ENCODE measurements at places on chromosomes 5 and 9.

- DNase-seq = no peak
Measured at GRCh38 chr9:22138956-22139660, 130.0 kb upstream of the CDKN2B start.

DNA sequence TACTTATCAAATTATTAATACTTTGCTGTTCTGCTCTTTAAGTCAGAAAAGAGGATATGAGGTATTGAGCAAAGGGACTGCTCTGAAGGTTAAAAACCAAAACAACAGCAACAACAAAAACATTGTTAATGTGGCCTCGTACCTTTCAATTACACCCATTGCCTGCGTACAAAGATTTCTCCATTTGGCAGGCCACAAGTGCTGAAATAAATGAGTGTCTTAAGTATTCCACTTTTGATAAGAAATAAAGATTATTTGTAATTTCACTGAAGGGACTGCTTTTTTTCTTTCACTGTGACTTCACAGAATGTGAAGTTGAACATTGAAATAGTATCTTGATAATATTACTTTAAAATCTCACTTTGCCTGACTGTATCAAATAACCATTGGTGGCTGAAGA lies 163.2 kb upstream of the MRPS30 start:
- no peak for DNase-seq

GRCh38 chr5:151592855-151593408 lies 1.8 kb upstream of the FAT2 start:
- no peak for DNase-seq

DNA sequence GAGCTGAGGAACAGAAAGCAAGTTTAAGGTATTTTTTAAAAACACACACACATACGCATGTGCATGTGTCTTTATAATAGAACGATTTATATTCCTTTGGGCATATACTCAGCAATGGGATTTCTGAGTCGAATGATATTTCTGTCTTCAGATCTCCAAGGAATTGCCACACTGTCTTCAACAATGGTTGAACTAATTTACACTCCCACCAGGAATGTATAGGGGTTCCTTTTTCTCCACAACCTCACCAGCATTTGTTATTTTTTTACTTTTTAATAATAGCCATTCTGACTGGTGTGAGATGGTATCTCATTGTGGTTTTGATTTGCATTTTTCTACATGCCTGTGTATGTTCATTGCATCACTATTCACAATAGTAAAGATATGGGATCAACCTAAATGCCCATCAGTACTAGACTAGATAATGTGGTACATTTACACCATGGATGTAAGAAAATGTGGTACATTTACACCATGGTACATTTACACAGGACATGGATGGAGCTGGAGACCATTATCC lies 60.3 kb upstream of the MAP3K1 start:
- DNase-seq = no peak

DNA sequence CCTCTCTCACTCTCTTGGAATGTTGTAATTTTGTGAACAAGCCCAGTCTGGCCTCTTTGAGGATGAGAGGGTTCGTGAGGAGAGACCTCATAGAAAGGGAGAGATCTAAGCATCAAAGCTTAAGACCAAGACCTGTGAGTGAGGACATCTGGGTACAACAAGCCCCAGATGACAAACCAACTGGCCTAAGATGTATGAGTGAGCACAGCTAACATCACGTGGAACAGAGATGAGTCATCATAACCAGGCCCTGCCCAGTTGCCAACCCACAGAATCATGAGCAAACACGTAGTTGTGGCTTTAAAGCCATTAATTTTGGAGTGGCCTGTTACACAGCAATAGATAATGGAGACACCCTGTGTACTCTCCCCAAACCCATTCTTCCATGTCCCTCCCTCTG lies 439.1 kb upstream of the KIF2A start:
- no peak for DNase-seq

DNA sequence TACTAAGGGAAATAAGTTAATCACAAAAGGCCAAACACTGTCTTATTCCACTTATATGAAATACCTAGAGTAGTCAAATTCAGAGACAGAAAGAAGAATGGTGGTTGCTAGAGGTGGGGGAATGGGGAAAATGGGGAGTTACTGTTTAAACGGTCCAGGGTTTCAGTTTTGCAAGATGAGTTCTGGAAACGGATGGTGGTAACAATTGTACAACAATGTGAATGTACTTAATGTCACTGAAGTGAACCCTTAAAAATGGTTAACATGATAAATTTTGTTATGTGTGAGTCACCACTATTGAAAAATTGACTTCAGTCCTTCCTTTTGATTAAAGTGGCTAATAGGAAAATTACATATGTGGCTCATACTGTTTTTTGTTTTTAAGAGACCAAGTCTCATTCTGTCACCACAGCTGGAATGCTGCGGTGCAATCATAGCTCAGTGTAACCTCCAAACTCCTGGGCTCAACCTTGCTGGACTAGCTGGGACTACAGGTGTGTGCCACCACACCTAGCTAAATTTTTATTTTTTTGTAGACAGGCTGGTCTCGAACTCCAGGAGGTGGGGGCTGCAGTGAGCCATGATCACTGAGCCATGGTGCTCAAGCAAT lies 8.7 kb downstream of the UBQLN1 start:
- DNase-seq = no peak

GRCh38 chr5:73119451-73120157 lies 771 bp upstream of the TMEM171 start:
- DNase-seq = no peak

DNA sequence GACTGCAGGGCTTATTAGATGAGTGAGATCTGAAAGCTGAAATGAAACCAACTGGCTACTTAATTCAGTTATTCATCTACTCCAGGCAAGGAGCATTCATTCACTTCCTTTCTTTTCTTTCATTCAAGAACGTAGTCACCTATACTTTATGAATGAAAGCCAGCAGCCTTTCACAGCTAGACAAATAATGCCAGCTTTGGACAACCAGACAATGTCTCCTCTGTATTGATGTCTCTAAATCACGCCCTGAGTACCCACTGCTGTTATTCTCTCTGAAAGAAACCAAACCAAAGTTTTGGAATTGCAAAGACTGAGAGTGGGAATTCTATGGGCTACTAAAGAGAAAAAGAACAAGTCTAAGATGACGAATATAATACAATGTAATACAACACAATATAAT lies 121.2 kb upstream of the PTPN3 start:
- no peak for DNase-seq

GRCh38 chr5:126139086-126139485 lies 284.1 kb upstream of the GRAMD2B start:
- no peak for DNase-seq

DNA sequence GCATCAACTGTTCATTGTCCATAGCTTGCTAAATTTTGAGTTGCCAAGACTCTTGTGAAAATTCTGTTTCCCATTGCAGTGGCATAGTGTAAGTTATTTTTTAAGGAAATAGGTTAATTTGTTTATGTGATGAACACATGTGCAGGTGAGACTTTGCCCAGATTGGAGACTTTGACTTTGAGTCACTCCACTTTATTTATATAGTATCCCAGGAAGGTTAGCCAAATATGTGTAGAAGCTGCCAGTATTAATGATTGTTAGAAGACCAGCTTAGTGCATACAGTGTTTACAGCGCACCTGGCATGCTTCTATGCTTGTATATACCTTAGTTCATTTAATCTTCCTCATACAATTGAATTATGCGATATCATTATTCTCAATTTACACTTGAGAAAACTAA lies 51.0 kb downstream of the MTAP start:
- DNase-seq = no peak

DNA sequence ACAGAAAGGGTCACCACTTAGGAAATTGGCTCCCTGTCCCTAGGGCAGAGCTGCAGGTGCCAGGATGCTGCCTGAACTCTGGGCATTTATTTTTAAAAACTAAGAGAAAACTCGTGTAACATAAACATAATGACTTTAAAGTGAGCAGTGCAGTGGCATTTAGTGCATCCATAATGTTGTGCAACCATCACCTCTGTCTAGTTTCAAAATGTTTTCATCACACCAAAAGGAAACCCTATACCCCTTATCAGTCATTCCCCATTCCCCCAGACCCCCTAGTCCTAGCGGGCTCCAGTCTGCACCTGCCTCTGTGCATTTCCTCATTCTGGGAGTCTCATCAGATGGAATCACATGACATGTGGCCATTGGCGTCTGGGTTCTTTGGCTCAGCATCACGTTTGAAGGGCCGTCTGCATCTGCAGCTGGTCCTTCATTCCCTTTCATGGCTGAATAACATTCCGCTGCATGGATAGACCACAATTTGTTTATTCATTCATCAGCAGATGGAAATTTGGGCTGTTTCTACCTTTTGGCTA lies 55.8 kb downstream of the NSG2 start:
- DNase-seq = no peak

GRCh38 chr9:37386988-37387387 lies 35.5 kb upstream of the GRHPR start:
- DNase-seq = no peak

GRCh38 chr5:149895416-149896345 lies 48.9 kb downstream of the PDE6A start:
- no peak for DNase-seq

DNA sequence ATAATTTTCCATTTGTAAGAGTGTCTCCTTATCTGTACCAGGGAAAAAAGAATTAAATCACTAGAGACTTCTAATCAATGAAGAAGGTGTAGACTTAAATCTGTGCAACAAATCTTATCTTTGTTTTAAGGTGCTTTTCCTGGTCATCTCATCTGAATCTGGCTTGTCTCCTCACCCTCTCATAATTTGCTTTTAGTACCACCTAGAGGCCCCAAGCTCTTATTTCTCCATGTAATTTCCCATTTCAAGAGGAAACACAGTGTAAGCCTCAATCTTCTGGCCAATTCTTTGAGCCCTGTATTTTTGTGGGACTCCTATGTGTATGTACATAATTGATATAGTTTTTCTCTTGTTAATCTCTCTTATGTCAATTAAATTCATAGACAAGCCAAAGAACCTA lies 1975.3 kb upstream of the CDH6 start:
- no peak for DNase-seq

GRCh38 chr5:107393851-107394250 lies 276.9 kb downstream of the EFNA5 start:
- DNase-seq = no peak

DNA sequence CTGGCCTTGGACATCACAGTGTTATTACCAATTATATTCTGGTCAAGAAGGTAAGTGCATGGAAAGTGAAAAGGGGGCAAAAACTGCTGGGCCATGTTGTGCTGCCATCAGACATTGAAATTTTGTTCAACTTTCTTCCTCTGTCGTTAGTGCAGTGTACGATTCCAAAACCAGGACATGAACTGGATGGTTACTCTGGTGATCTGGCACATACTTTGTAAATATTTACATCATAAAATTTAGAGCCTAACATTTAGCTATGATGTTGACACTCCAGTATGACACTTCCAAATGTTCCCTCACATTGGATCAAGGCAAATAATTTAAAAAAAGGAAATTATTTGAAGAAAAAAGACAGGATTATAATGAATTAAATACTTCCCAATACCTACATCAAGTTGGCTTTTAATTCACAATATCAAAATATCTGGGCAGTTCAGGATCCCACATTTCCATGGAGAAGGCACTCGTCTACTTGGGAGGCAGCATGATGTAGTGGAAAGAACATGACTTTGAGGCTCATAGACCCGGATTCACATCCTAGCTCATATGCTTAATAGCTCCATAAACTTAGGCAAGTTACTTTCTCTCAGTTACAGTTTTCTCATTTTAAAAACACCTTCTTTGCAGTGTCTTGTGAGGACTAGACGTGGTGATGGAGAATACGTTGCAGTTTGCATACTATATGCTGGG lies 342.5 kb upstream of the MPDZ start:
- DNase-seq = no peak

DNA sequence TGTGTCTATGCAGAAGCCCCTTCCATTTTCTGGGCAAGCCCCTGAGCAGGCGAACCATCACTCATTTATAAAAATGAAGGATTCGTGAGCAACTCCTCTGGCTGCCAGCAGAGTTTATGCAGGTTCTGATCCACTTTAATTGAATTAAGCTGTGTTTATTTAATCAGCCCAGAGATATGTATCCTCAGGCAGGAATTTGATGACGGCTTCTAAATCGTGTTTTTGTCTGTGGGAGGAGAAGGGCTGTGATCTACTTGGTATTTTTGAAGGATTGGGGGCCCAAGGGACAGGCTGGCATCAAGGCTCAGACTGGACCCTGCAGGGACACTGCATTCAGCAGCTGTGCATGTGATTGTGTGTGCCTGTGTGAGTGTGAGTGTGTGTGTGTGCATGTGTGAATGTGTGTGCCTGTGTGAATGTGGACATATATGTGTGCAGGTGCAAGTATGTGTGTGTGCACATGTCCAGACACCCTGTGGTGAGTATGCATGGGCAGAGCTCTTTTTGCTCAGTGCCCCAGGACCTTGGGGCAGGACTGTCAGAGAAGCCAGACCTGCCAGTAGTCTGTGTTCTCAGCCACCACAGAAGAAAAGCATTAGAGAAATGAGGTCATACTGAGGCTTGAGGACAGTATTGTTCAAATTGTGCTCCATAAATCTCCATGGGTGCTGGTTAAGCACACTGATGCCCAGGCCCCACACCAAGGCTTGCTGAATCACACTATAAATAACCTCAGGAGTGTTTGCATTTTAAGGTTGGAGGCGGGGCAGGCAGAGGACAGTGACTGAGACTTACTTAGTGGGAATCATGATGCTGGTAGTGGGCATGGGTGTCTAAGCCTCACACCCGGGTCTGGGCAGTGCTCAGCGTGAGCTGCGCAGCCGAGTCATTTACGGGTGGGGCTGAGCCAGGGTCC lies 164.0 kb downstream of the CARTPT start:
- no peak for DNase-seq

- DNase-seq = no peak
Measured at GRCh38 chr5:139251281-139251687, 42.3 kb upstream of the MATR3 start.

GRCh38 chr5:137899493-137899892 lies 10.2 kb downstream of the PKD2L2 start:
- DNase-seq = no peak

DNA sequence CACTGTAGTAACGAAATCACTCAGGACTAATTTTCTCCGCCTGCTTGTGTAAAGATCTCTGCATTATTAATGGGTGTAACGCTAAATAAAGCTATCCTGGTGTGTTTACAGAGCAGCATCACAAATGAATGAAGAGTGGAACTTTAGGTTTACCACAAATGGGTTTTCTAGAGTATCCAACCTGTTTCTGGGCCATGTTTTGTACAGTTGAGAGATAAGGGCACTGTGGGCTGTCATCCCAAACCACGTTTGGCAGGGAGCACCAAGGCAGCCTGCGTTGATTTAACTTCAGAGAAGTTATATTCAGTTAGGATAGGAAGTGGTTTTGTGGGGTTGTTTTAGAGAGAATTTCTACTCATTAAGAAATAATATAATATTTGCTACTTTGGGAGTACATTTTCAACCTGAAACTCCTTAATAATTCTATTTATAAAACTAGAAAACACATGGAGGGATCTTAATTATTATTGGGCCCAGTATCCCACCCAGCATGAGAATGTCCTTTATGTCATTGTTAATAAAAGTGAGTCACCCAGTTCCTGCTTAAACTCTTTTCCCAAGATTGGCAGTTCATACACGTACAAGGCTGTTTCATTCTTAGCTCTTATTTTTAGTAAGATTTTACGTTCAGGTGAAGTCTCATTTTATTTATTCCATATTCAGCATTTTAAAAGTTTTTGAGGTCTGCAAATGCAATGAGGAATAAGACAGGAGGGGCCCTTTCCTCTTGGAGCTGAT lies 8.0 kb downstream of the KCNN2 start:
- DNase-seq = no peak

GRCh38 chr5:35066260-35066795 lies 18.6 kb upstream of the AGXT2 start:
- no peak for DNase-seq

GRCh38 chr5:89273289-89273688 lies 390.3 kb upstream of the MEF2C start:
- DNase-seq = no peak

- DNase-seq = no peak
Measured at GRCh38 chr9:120736881-120737280, 22.6 kb upstream of the MEGF9 start.
